Erythroblast (primary cell): ENCODE measurements at places on chromosomes 3 and 15.

DNA sequence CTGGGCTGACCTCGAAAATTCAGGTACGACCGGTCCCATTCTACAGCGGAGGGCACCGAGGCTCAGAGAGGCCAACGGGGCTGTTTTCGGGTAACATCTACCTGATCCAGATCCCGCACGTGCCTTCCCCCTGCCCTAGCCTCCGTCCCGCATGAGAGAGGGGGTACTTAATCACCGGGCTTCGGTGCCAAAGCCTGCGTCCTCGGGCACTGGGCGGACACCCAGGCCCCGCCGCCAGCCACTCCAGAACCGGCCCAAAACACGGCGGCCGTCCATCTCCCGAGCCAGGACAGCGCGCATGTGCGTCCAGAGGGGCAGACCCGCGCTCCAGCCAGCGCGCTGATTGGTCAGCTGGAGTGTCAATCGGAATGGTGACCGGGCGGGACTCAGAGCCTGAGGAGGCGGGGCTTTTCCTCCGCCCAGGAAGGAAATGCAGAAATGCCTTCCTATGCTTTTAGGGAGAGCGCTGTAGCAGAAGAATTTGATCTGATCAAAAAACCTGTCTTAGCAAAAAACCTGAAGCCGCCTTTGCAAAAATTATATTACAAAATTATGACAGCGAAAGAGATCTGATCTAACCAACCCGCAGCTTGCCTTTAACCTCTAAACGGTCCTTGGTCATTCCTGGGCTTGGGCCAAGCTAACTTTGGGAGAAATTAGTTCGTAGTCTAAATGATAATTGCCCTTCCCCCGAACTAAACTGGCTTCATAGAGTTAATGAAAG lies at the start of gene RPUSD3:
RPUSD3 (minus strand) TSS at position 294 of the 724 bp plus-strand sequence; CDS start at position 276, 18 bp downstream.
- DNase-seq = peak; percentile 98

DNA sequence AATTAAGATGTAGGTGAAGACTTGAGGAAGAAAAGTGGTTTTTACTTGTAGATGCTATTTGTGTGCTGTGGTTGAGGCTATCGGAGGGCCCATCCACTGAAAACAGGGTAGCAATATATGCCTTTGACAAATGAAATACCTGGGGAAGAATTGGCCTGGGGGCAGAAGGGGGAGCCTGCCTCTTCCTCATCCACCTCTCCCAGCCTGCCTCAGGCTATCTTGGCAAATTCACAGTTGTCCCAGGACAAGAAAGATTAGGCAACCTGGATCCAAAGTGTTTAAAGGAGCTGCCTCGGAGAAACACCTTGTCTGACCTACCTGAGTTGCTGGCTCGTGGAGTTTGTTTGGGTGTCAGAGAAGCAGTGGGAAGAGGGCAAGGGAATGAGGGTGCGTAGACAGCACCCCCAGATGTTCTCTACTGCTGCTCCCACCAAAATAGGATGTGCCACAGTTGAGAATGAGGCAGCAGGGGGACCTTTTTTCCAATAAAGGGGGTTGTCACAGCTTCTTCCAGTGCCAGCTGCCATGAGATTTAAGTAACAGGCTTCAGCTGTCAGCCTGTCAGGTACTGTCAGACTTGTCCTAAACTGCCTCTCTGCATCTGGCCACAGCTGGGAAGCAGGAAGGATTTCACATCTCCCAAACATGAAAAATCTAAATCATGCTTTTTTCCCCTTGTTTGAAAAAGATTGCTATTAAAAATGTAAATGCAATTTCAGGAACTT lies 9.2 kb downstream of the PLEKHO2 start:
- no peak for DNase-seq

GRCh38 chr3:142987080-142987700 lies 14.2 kb upstream of the U2SURP start:
- DNase-seq = peak; percentile 68

DNA sequence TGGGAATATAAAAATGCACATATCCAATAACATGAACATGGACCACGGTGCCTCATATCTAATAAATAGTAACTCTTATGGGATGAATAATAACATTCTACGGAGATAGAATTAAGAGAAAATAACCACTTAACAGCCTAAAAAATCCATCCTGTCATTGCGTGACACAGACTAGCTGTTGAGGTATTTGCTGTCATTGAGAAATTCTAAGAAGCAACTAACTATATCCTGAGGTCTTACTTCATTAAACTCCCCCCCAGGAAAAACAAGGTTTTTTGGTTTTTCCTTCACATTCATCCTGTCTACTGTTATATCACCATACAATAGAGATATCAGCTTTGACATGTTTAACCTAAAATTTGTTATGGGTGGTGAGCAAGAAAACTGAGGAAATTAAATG lies 14.3 kb downstream of the CEP152 start:
- DNase-seq = no peak

DNA sequence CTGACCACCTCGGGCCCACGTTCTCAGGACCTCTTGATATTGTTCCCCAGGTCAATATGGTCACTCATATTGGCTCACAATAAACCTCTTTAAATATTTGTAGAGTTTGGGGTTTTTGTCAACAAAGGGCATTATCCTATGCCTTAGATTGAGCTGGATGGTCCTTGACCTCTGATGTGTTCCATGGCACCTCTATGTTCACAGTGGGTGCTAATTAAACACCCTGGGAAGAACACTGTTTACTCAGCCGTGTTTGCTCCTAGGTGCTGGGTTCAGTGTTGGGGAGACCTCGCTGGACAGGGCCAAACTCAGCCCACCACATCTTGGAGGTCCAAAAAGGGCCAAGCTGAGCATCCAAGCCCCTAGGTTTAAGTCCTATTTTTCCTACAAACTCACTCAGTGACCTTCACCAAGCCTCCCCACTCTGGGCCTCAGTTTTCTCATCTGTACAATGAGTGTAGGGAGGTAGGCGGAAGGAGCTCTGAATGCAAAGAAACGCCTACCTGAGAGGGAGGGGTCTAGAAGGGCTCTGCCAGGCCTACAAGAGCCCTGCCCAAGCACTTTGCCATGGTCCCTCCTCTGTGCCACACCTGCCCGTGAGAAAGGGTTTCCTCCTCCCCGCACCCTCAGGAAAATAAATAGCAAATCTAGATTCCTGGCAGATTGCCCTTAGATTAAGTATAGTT lies 7.2 kb downstream of the FAM174B start:
- DNase-seq = no peak

DNA sequence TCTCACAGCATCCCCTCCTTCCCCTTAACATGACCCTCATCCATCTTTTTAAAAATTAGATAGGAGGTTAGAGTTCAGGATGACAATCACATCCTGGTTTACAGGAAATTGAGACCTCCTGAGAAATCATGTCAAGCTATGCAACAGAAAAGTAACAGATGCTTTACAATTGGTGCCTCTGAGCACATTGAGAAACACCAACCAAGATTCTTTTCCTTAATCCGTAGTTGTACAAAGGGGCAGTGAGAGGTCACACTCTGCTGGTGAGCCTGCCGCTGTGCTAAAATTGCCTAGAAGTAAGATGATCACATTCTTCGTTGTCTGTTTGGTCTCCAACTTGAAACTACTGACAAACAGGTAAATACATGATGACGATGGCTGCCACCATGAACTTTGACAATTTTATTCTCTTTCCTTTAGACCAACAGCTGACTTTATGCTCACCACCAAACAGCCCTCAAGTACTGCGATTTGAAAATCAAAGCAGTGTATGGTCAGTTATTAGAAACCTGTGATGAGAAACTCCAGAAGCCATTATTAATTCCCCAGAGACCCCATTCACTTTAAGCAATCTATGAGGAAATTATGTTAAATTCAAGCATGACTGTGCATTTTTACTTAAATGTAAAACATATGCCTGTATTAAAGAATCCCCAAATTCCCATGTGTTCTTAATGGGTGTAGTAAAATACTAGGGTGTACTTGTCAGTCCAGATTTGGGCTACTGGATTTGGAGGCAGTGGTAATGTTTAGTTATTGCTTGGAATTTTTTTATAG lies 210.7 kb upstream of the UBE2E1 start:
- DNase-seq = no peak

DNA sequence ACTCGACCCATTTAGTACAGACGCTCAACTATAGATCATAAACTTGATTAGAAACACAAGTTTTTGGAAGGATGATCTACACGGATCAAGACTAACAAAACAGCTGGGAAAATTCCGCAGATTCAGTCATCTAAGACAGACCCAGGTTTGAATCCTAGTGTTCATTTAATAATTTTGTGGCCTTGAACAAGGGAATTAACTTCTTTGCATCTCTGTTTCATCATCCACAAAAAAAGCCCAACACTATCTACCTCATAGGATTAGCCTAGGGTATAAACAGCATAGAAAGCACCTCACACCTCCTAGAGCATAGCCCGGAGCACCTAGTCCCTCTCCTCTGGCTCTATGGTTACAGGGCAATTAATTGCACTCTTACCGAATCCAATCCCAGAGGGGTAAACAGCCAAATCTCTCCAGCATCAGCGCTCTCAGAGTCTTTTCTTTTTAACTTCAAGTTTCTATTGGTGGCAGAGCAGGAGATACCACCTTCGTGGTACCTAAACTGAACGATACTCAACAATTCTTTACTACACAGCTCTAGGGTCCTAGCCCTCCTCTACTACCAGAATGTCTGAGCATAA lies 3.5 kb downstream of the TBL1XR1 start:
- DNase-seq = no peak
